ENCODE measurements at places on chromosomes 16 and 17. TPM values are rescaled to one million over a fixed set of nuclear protein-coding genes. Genes with fewer than 3 reads are reported as not detected.

Gene KRTAP9-4
- polyA plus RNA-seq: not detected

Gene IL21R
- polyA plus RNA-seq: 0.95 TPM

- peak; percentile 84 for DNase-seq
Measured at GRCh38 chr17:72390675-72391508, 270.1 kb downstream of the SOX9 start.

- no peak for DNase-seq
Measured at GRCh38 chr17:27497696-27498095, 41.4 kb downstream of the KSR1 start.

Gene TEKT5
- polyA plus RNA-seq: not detected

Gene BTBD17
- polyA plus RNA-seq: not detected

DNA sequence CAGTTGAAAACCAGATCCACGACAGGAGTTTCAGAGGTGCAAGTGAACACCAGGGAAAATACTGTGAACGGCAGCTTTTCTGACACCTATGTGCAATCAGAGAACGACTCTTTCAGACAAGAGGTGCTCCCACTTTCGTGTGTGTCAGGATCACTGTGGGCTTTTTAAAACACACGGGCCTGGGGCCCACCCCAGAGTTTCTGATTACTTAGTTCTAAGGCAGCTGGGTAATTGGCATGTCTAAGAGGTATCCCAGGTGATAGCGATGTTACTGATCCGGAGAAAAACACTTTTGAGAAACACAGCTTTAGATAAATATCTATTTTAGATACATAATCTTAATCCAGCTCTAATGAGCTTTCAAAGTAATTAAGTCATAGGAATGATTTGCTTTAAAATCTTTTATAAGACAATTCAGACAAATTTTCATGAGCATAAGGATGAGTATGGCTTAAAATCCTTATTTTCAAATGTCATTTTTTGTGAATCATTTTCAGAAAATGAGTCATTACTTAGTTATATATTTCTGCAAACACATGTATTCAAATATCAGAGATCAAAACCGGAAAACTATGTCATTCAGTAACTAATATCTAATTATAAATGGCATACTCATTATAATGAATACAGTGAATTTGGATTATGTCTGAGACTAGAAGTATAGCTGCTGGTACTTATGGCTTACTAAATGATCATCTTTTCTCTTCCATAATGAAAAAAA is 217.9 kb upstream of the PSMD7 start:
- no peak for DNase-seq

DNA sequence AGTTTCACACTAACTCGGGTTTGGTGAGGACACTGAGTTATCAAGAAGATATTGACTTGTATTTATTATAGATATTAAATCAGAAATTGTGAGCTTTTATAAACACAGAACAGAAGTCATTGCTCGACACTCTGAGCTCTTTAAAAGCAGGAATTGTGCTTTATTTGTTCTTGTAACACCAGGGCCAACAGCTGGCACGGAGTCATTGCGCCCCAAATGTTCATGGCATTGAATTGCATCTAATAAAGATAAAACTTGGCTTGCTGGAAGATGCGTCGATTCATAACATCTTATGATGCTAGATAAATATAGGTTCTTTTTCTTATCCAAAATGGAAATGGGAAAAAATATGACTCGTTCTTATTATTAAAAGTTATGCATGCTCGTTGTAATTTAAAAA is 11.8 kb upstream of the MLYCD start:
- DNase-seq: peak; percentile 23

Gene HBQ1
- polyA plus RNA-seq: not detected

- no peak for DNase-seq
Measured at GRCh38 chr17:67150826-67151225, 94.2 kb downstream of the HELZ start.

DNA sequence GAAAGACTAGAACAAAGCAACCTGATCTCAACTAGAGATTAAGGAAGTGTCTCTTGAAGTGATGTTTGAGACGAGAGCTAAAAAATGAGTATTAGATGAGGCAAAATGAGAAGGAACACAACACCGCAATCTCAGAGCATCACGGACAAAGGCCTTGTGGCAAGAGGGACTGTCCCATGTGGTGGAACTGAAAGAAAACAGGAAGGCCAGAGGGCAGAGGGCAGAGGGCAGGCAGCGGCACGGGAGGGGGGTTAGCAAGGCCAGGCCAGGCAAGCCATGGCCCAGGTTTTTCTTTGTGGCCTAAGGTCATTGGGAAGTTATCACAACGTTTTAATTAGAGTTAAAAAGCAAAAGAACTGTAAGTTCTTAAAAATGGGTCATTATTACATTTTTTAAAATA is 22.5 kb downstream of the RPA1 start:
- DNase-seq: no peak

Gene ABI3
- polyA plus RNA-seq: not detected

GRCh38 chr17:27379888-27380533 is 76.2 kb upstream of the KSR1 start:
- DNase-seq: peak; percentile 38

GRCh38 chr16:1003391-1004347 is 22.1 kb downstream of the SOX8 start:
- DNase-seq: peak; percentile 34

Gene C16orf46
- 0.33 TPM for polyA plus RNA-seq

- DNase-seq: no peak
Measured at GRCh38 chr16:20976576-20976975, 76.0 kb downstream of the LYRM1 start.

Gene CACNG5
- not detected for polyA plus RNA-seq

DNA sequence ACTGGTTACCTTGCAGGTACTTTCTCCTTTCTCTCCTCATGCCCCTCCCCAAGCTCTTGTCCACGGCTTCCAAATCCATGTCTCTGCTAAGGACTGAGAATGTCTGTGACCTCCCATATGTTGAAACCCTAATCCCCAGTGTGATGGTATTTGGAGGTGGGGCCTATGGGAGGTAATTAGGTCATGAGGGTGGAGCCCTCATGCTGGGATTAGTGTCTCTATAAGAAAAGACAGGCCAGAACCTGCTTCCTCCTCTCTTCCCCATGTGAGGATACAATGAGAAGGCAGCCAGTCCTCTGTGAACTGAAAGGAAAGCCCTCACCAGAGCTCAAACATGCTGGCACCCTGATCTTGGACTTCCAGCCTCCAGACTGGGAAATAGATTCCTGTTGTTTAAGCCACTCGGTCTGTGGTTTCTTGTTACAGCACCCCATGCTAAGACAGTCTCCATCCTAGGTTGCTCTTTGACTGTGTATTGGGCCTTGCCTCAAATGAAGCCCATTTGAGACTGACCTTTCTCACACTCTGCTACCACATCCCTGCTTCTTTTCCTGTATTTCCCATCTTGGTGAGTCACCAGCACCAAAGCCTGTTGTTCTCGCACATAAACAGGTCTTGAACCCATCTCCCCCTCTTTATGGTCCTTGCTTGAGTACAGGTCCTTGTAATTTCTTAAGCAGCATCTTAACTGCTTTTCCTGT is 135.0 kb downstream of the CDK5R1 start:
- DNase-seq: no peak

Gene ZFP3
- polyA plus RNA-seq: 2.6 TPM

Gene PDILT
- not detected for polyA plus RNA-seq

All from fibroblast of lung (primary cell).